ENCODE measurements at places on chromosomes 12 and 14.

- no peak for DNase-seq
Measured at GRCh38 chr12:128356547-128356946, 89.6 kb downstream of the TMEM132C start.

DNA sequence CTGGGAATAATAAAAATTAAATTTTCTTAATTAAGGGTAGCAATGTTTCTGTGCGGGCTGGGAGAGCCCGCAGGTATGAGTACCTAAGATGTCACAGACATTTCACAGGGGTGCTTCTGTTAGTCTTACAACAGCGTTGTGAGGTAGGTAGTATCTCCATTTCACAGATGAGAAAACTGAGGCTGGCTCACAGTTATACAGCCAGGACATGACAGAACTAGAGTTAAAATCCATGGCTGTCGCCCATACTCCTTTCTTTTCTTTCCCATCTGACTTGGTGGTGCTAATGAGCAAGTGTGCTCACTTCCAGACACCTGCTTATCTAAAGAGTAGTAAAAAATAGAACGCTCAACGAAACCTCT, 2.1 kb downstream of the BMAL2 start:
- no peak for DNase-seq

GRCh38 chr12:132872975-132873421, 14.4 kb downstream of the CHFR start:
- no peak for DNase-seq

DNA sequence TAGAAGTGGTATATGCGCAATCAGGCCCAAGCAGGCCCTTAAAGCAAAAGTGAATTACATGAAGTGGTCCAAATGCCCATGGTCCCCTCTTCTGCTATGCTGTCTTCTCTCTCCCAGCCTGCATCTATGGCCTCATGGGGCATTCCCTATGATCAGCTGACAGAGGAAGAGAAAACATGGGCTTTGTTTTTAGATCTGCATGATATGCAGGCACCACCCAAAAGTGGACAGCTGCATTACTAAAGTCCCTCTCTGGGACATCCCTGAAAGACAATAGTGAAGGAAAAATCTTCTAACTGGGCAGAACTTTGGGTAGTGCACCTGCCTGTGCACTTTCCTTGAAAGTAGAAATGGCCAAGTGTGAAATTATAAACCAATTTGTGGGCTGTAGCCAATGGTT, 145.2 kb upstream of the ARID2 start:
- DNase-seq: no peak

GRCh38 chr14:95310635-95311380, 8.9 kb downstream of the CLMN start:
- no peak for DNase-seq
